ENCODE measurements at places on chromosomes 11 and 22. TPM values are rescaled to one million over a fixed set of nuclear protein-coding genes. Genes with fewer than 3 reads are reported as not detected.

Gene SMPD1
- 50.8 TPM for total RNA-seq

Gene OR56B4
- total RNA-seq = not detected

Gene OSM
- 0.56 TPM for total RNA-seq

Gene FADS2
- total RNA-seq = 26.3 TPM

Gene IGSF22
- 1.7 TPM for total RNA-seq

Gene CCDC87
- 0.39 TPM for total RNA-seq

Gene C11orf87
- total RNA-seq = not detected

Gene B3GAT1
- 0.08 TPM for total RNA-seq

Gene DGAT2
- total RNA-seq = 81.2 TPM

Gene EMID1
- 0.52 TPM for total RNA-seq

Gene DRD4
- total RNA-seq = 0.29 TPM

Gene PARVA
- 105 TPM for total RNA-seq

Gene UBXN1
- total RNA-seq = 70.7 TPM

Gene ADAMTS8
- 53.0 TPM for total RNA-seq

Gene DEFB108B
- not detected for total RNA-seq

Gene SCO2
- 1.3 TPM for total RNA-seq

Gene KRTAP5-2
- not detected for total RNA-seq

Gene BACE1
- total RNA-seq = 16.3 TPM

Gene SPDYC
- not detected for total RNA-seq

Gene SYT9
- 0.08 TPM for total RNA-seq

Gene NAA40
- 29.1 TPM for total RNA-seq

Gene DAGLA
- 4.1 TPM for total RNA-seq

Gene TIGD3
- not detected for total RNA-seq

Gene TOMM22
- 67.2 TPM for total RNA-seq

Gene SCUBE2
- 2.0 TPM for total RNA-seq

Gene TTC12
- 5.4 TPM for total RNA-seq

Gene SMTNL1
- total RNA-seq = not detected

Gene CRYAB
- 4,044 TPM for total RNA-seq

Gene APOBEC3H
- not detected for total RNA-seq

Gene MFRP
- not detected for total RNA-seq

Gene CNGA4
- not detected for total RNA-seq

Gene PAK1
- total RNA-seq = 17.1 TPM

Gene GSTT2B
- total RNA-seq = 4.8 TPM

Gene CRYBB2
- 0.29 TPM for total RNA-seq

Gene MAJIN
- total RNA-seq = not detected

Gene YAP1
- 59.1 TPM for total RNA-seq

Gene TUB
- 13.1 TPM for total RNA-seq

Gene DRD2
- not detected for total RNA-seq

Gene BARX2
- not detected for total RNA-seq
